ENCODE measurements at places on chromosomes 11 and 22.

DNA sequence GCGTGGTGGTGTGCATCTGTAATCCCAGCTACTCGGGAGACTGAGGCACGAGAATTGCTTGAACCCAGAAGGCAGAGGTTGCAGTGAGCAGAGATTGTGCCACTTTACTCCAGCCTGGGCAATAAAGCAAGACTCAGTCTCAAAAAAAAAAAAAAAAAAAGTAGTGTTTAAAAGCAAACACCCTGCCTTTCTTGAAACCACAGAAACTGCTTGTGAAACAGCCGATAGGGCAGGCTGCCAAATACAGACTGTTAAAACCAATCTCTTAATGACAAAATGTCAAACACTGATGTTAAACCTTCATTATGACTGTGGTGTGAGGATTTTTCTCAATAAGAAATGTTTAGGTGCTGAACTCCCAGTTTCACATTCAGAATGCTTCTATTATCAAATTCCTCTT is 27.3 kb downstream of the MARK2 start:
- no peak for DNase-seq

GRCh38 chr11:76210931-76211851 is 4.9 kb upstream of the WNT11 start:
- DNase-seq: no peak

GRCh38 chr11:43923406-43924111 is 18.9 kb upstream of the C11orf96 start:
- DNase-seq: no peak

- no peak for DNase-seq
Measured at GRCh38 chr22:44360668-44361381, 48.1 kb upstream of the SHISAL1 start.

GRCh38 chr11:105274631-105275030 is 135.1 kb upstream of the CARD18 start:
- DNase-seq: no peak

DNA sequence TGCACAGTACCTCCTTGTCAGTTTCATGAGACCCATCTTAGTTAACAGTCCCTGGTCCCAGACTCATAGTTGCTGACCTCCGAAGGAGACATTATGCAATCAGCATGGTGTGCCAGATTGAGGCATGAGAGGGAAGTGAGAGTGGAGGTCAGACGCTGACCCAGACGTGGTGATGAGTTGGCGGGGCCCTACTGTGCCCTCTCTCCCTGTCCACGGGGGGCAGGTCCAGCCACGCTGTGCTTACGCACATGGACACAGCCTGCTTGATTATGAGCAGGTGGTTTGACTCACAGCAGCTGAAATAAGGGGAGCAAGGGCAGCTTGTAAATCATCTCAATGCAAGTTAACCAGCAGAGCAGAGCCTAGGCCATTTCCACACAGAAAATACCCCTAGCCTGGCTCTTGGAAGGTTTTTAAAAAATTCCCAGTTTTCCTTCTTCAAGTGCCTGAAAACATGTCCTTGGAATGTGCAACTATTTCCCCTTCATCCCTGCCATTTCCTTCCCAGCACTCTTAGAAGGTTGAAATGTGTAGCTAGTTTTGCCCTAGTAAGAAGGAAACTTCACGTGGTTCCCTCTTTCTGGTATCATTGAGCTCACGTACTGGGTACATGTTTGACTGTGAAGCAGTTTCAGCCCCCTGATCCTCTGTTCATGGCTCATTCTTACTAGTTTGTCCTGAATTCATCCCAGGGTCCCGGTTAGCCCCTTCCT is 122.6 kb upstream of the SORL1-AS1 start:
- DNase-seq: peak; percentile 82

DNA sequence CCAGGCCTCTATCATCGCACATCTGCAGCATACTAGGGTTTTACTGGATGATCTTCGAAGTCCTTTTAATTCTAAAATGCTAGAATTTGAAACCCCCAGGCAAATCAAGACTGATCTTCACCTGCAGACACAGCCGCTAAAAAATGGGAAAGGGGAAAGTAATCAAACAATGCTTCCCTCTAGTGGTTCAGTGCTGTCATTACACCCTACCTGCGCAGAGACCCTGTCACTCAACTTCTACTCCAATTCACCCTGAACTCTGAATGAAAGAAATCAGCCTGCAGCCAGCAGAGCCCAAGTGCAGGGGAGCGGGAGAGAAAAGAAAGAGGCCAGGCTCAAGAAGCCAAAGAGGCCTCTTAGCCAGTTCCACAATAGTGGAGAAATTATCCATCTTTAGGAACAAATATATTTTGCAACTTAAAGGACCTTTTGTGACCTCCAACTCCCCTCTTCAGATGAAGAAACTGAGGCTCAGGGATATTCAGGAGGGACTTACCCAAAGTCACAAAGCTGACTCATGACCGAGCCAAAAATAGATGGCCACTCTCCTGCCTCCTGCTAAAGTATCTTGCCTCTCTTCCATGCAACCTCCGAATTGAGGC is 33.0 kb downstream of the SERGEF start:
- DNase-seq: peak; percentile 8

DNA sequence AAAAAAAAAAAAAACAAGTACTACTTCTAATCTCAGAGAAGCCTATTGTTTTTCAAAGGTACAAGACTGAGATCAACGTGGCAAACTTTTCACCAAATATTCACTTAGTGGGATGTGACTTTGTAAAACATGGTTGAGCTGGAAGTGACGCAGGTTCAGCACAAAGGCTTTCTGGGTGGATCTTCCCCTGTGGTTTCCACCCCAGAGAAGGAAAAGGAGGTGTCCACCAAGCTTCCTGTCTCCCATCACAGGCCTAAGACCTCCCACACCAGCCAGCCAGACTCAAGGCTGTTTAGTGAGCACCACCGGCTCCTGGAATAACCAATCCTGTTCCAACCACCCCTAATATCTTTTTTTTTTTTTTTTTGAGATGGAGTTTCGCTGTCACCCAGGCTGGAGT is 5.7 kb downstream of the TMEM184B start:
- no peak for DNase-seq
